ENCODE measurements at places on chromosomes 3 and 15.

- DNase-seq = no peak
These were observed 281.9 kb upstream of the ONECUT1 start for GRCh38 chr15:53072077-53072476.

- no peak for DNase-seq
These were observed 434.7 kb upstream of the ARRDC4 start for GRCh38 chr15:97525809-97526208.

DNA sequence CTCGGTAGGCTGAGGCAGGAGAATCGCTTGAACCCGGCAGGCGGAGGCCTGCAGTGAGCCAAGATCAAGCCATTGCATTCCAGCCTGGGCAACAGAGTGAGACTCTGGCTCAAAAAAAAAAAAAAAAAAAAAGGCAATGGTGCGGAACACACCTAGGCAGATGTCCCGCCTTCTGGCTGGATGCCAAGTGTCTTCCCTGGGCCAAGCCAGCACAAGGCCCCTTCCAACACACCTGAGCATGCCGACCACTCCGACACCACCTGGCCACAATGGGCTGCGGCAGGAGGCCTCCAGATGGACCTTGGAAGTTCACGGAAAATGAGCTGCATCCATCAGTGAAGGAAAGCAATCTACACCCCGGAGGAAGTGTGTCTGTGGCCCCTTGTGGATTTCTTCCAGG is 19.0 kb downstream of the NUP210 start:
- no peak for DNase-seq

DNA sequence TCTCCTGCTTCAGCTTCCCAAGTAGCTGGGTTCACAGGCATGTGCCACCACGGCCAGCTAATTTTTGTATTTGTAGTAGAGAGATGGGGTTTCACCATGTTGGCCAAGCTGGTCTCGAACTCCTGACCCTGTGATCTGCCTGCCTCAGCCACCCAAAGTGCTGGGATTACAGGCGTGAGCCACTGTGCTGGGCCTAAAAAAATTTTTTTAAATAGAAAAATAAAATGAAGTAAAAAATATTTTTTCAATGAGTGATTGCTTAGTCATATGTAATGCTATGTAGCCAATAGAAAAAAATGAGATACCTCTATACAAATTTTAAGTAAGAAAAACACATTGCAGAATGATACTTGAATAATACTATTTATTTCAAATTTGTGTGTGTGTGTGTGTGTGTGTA is 27.9 kb upstream of the SLC30A4 start:
- DNase-seq = peak; percentile 46

- no peak for DNase-seq
These were observed 2.6 kb downstream of the SLITRK3 start for GRCh38 chr3:165193366-165194254.

- DNase-seq = no peak
These were observed 823 bp upstream of the CCDC71 start for GRCh38 chr3:49166752-49167556.

DNA sequence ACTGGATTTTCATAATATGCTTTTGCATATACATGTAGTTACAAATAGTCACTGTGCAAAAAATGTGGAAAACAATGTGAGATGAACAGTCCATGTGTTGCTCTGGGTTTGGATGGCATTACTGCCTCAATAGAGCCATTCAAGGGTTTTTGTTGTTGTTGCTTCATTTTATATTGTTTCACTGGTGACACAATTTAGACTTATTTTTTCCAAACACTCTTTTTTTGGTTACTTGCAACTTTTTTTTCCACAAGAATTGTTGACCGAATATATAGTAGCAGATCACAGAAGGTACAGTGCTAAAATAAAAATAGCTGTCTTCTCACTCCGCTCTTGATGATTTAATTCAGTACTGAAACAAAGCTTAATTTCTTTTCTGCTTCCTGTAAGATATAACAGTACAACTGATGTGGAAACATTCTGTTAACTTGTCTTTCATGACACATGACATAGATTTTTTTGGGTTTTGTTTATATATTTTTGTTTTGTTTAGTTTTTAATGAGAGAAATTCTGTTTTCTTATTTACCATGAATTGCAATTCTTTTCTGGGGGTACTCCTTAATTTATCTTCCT is 618.6 kb downstream of the NAALADL2 start:
- no peak for DNase-seq

- DNase-seq = no peak
These were observed 13.2 kb upstream of the CNTN6 start for GRCh38 chr3:1079662-1080061.

DNA sequence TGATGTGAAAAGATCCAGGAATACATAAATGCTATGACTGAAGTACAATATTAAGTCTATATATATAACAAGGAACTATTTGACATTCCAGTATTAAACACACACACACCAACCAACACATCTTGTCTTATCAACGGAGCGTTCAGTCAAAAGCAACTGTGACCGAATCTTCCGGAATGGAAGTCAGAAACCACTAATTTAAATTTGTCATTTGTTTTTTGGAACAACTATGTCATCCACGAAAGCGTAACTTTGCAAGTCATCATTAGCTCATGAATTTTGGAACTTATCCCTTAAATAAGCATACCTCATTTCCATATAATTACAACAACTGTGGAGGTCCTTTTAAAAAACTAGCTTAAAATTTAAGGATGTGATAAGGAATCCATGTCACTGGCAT is 5.0 kb downstream of the ZNF385D start:
- DNase-seq = peak; percentile 22

DNA sequence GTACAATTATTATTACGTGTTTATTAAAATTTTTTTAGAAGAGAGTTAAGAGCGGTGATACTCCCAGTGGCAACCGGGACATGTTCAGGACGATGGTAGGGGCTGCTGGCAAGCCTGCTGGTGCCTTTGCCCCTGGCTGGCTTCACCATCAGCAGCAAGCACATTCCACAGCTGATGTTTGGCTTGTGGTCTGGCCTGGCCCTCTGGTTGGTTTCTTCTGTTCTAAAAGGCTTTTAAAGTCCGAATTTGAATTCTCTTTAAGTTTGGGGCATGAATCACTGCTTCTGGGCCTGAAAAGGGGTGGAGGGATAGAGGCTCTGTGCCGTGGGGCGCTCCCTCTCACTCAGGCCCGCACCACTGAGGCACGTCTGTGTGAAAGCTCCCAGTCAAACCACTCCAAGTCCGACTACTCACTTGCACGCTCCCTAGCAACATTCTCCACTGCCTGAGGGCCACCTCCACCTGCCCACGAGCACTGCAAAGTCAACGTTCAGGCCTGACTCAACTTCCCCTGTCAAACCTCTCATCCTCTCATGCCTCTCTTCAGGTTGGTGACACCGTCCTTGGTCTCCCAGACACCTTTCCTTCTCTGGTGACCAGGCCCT is 10.1 kb downstream of the ITGA11 start:
- no peak for DNase-seq

- DNase-seq = no peak
These were observed 17.5 kb upstream of the BCHE start for GRCh38 chr3:165854696-165855095.

DNA sequence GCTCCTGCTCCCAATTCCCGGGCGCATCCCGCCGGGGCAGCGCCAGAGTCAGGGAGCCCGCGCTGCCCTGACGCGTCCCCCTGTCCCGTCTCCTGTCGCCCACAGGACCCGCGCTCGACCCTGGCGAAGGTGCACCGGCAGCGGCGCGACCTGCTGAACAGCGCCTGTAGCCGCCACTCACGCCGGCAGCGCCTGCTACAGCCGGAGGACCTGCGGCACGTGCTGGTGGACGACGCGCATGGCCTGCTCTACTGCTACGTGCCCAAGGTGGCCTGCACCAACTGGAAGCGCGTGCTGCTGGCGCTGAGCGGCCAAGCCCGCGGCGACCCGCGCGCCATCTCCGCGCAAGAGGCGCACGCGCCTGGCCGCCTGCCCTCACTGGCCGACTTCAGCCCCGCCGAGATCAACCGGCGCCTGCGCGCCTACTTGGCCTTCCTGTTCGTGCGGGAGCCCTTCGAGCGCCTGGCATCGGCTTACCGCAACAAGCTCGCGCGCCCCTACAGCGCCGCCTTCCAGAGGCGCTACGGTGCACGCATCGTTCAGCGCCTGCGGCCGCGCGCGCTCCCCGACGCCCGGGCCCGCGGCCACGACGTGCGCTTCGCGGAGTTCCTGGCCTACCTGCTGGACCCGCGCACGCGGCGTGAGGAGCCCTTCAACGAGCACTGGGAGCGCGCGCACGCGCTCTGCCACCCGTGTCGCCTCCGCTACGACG is 16.9 kb downstream of the C3orf22 start:
- no peak for DNase-seq

DNA sequence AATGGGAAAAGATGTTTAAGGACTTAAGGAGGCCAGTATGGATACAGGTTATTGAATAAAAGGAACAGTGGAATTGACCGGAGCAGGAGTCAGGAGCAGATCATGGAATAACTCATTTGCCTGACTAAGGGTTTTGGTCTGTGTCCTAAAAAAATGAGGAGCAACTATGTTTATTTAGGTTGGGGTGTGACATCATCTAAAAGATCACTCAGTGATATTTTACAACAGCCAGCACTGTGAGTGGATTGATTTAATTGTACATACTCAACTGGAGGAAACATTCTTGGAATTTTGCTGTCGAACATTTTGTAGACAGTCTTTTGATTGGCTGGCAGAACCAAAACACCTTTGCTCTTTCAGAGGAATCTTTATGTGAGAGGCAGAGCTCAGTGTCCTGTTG is 348.6 kb upstream of the CDIN1 start:
- DNase-seq = peak; percentile 26

DNA sequence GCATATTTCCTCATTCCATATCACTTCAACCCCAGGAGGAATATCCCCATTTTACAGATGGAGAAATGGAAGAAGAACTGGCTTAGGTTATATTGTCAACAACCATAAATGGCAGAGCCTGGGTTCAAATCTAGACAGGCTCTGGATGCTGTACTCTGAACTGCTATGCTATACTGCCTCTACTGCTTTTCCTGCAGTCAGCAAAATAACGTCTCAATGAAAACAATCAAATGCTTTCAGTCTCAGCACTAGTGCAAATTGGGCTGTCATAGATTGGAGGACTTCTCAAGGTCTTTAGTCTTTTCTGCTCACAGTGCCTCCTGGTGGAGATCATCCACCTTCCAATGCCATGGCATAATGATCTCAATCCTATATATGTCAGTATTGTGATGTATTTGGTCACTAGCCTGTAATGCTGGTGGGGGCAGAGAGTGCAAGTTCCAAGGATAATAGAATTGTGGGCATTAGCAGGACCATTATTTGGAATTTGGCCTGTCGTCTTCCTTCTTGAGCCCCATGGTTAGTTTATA is 285.0 kb downstream of the CLSTN2 start:
- DNase-seq = no peak

DNA sequence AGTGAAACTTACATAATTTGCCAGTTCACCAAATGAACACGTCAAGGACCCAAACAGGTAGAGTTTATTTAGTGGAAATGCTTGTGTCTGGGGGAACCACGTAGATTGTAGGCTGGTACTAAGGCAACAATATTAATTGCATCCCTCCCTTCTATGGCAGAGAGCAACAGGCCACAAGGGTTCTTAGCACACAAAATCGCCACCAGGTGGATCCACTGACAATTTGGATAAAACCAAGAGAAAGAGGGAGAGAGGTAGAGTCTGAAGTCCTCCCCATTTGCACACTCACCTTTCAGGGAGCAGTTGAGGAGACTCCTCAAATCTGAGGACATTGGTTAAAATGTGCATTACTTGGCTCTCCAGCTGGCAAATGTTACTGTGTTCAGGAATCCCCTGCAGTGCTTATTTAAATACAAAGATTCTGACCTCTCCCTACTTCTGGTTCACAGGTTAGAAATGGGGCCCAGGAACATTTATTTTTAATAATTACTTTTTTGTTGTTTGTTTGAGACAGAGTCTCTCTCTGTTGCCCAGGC is 181.0 kb upstream of the FEZF2 start:
- DNase-seq = no peak

DNA sequence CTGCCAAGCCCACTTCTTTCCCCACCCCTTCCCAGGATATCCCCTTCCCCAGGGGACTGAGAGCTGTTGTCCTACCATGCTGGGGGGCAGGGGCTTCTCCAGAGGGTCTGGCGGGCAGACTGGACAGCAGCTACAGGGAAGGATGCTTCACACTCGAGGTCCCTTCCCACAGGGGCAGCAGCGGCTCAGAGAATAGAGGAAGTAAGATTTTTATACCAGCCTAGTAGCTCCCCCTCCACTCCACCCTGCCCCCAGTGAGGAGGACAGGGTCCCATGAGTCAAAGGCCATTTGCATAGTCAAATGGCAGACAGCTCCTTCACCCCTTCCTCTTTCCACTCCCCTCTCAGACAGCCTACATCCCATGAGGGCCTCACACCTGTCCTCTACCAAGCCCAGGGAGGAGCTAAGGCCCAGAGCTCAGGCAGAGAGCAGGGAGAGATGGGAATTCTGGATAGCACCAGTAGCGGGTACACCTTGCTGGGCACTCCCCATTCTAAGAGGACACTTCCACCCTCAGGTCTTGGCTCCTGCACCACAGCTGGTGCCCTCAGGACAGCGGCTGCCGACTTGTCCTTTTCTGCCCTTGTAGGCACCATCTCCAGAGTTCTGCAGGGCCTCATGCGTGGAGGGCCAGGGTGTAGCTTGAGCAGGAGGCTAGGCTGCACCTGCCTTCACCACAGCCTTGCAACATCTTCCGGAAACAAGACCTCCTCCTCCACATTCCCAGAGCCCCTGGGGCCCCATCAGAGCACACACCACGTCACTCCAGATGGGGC is at the start of gene TLR9:
TSS of gene TLR9 (minus strand) at position 194 of the 777 bp plus-strand sequence. CDS start at position 78, 116 bp downstream.
- no peak for DNase-seq

GRCh38 chr15:47473832-47474231 is 243.5 kb upstream of the SEMA6D start:
- DNase-seq = peak; percentile 79

DNA sequence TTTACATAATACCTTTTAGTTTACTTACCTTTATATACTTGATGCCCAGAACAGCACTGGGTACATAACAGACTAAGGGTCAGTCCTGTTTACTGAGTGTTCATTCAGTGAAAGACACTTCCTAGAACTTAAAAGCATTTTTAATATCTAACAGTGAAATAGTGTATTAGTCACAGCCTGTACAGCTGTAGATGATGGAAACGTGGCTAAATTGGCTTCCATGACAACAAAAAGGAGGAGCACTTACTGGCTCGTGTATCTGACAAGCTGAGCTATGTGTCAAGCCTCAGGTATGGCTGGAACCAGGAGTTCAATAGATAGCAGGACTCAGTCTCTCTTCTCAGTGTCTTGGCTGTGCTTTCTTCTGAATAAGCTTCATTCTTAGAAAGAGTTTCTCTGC is 40.2 kb downstream of the CMTM8 start:
- DNase-seq = peak; percentile 57

GRCh38 chr3:186785495-186786018 is 2.2 kb downstream of the EIF4A2 start:
- DNase-seq = no peak

DNA sequence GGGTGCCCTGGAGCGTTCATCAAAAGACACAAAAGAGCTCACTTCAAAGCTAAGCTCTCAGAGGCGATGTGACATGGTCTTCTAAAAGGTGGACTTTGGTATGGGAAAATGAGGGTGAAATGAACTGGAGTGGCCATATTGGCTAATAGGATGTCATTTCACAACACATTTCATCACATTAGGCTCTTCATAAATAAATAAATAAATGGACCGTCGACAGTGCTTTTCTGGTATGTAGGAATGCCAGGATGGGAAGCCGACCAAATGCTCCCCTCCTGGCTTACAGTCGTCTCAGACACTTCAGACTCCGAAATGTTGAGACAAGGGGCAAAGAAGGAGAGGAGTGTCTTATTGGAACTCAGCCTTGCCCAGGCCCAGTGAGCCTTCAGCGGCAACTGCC is 383.0 kb downstream of the NTRK3 start:
- no peak for DNase-seq
